ENCODE measurements at places on chromosomes 2 and 18. TPM values are rescaled to one million over a fixed set of nuclear protein-coding genes. Genes with fewer than 3 reads are reported as not detected.

The KDSR gene
- total RNA-seq, result 21.3 TPM

The SLC23A3 gene
- 0.09 TPM for total RNA-seq

The TCF23 gene
- total RNA-seq, result not detected

The CRYBA2 gene
- not detected for total RNA-seq

The ARL4C gene
- total RNA-seq, result 7.0 TPM

The RGPD3 gene
- 0.45 TPM for total RNA-seq

The RFTN2 gene
- total RNA-seq, result 8.3 TPM

The SH3RF3 gene
- total RNA-seq, result 1.4 TPM

The B3GNT7 gene
- total RNA-seq, result 15.8 TPM

The FAM98A gene
- 15.9 TPM for total RNA-seq

- no peak overlapping the region for H3K27ac ChIP-seq
- no peaks in the 10 kb centered on the region for H3K27me3 ChIP-seq
- DNase-seq, result no peak
- H3K36me3 ChIP-seq, result no peaks in the 10 kb centered on the region
- peaks cover 20% of the 10 kb centered on the region for H3K4me1 ChIP-seq
Measured at GRCh38 chr18:76461148-76461547, 33.9 kb downstream of the ZNF516 start.

- no peaks in the 10 kb centered on the region for H3K27me3 ChIP-seq
- H3K4me1 ChIP-seq, result peaks cover 17% of the 10 kb centered on the region
- H3K4me3 ChIP-seq, result no peak overlapping the region
- H3K36me3 ChIP-seq, result no peaks in the 10 kb centered on the region
Measured at GRCh38 chr18:7056026-7056425, 61.6 kb downstream of the LAMA1 start.

- H3K4me1 ChIP-seq, result peaks cover 13% of the 10 kb centered on the region
- H3K36me3 ChIP-seq, result no peaks in the 10 kb centered on the region
- H3K4me3 ChIP-seq, result no peak overlapping the region
- H3K27me3 ChIP-seq, result no peaks in the 10 kb centered on the region
- H3K27ac ChIP-seq, result peak overlapping the region; percentile 19
Measured at GRCh38 chr2:49045083-49045482, 109.2 kb downstream of the FSHR start.

DNA sequence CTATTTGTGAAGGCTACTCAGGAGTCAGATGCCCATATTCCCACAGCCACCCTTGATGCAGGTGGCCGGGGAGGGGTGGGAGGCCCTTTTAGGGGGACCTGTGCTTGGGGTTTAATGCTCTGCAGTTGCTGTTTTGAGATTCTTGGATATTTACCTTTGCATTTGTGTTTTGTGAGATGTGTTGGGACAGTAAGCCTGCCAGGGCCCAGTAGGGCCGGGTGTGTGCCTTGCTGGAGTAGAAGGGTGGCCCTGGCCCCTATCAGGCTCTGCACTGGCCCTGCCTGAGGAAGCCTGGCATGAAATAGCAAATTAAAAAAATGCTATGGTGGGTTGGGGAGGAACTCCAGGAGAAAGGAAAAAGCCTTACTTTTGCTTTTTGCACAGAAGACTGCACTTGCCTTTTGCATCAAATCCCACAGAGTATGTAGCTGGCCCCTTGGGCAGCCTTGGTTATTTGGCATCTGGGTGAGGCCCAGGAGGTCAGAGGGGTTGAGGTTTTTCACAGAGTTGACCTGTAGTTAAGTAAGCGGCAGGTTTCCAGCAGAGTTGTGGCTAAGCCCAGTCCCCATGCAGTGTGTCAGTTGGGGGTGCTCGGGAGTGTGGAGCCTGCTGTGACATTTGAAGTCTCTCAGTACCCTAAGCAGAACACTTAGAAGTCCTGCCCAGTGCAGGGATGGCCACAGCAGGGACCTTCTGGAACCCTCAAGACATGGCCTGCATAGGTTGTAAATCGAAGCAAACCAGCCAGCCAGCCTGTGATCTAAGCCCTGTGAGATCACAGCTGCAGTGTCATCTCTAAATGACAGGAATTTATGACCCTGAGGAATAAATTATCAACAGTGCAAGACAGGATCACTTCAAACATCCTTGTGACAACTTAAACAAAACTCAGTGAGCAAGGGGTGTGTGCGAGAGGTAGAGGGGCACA is 68.8 kb downstream of the SH3RF3 start:
- no peak overlapping the region for H3K4me3 ChIP-seq
- peaks cover 27% of the 10 kb centered on the region for H3K4me1 ChIP-seq
- no peak overlapping the region for H3K27ac ChIP-seq
- DNase-seq, result no peak

- peaks cover 22% of the 10 kb centered on the region for H3K27me3 ChIP-seq
- no peak for DNase-seq
- H3K36me3 ChIP-seq, result no peaks in the 10 kb centered on the region
Measured at GRCh38 chr2:127672341-127673224, 2.7 kb downstream of the LIMS2 start.

- no peaks in the 10 kb centered on the region for H3K4me1 ChIP-seq
- H3K27ac ChIP-seq, result no peak overlapping the region
- DNase-seq, result no peak
- no peaks in the 10 kb centered on the region for H3K27me3 ChIP-seq
- no peaks in the 10 kb centered on the region for H3K36me3 ChIP-seq
- no peak overlapping the region for H3K4me3 ChIP-seq
Measured at GRCh38 chr2:52074130-52074719, 1042.3 kb upstream of the NRXN1 start.

DNA sequence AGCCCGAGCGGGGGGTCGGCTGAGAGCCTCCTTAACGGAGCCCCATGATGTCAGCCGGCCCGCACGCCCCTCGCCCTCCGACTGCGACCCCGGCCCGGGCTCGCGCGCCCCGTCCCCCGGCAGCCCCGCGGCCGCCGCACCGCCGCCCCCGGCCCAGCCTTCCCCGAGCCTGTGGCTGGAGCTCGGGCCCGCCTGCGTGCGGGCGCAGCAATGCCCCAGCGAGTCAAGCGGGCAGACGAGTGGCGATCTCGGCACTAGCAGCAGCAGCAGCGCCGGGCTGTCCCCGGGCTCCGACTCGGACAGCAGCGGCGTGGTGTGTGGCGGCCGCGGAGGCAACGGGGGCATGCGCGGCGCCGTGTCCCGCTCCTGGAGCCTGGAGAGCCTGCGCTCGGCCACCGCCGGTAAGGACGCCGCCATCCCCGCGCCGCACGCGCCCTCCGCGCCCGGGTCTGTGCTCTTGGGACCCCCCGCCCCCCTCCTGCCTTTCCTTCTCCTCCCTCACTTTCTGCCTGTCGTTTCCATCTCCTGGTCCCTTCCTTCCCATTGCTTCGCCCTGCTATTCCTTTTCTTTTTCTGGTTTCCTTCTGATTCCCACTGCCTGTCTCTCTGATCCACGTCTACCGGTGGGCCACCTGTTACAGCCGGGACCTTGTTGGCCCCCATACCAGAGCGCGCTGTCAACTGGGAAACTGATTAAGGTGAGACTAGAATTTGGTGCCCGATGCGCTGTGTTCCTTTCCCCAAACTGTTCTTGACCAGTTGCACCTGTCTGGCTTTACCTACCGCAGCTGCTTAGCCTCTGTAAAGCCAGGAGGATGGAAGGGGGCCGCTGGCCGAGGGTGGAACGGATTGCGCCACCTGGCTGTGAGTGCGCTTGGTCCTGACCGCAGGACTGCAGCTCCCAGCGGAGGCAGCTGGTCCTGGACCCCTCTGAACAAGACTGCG is 127.4 kb downstream of the ARHGEF4 start:
- H3K4me1 ChIP-seq, result no peaks in the 10 kb centered on the region
- peaks cover 91% of the 10 kb centered on the region for H3K27me3 ChIP-seq
- DNase-seq, result peak; percentile 15

Measured in cardiac muscle cell (in vitro differentiated cells and primary cell).